ENCODE measurements at places on chromosomes 2 and 18.

DNA sequence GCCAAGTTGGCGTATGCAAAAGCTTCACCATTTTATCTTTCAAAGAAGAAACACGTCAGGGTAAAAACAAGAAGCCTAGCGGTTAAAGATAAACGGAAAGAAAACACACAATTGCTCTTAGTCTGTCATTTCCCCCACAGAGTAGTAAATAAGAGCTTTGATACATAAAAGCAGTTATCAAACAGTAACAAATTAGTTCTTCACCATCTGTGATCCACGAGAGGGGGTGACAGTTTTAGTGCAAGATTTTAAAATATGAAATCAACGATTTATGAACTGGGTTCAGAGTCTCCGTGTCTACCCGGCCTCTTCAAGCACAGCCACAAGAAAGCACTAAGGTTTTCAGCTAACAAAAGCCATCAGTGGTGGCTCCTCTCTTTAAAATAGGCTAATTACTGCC is 703.9 kb upstream of the ID2 start:
- DNase-seq = no peak

DNA sequence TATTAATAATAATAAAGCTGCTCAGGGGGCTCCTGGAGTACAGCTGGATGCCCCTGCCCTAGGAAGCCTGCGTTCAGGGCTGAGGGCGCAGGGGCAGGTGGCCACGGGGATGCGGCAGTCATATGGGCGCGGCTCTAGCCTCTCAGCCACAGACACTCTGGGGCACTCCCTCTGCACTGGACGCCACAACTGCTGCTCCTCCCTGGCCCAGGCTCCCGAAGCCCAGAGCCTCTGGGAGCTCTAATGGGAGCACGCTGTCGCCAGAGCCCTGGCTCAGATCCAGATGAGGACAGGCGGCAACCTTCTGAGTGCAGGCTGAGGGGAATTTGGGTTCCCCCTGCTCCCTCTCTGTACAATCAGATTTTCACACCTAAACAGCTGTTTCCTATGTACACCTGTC is 93.6 kb downstream of the MTCL1 start:
- DNase-seq = no peak

- DNase-seq = no peak
Measured at GRCh38 chr18:12455496-12455895, 47.8 kb downstream of the PRELID3A start.

- DNase-seq = no peak
Measured at GRCh38 chr2:25623361-25623760, 50.0 kb downstream of the DTNB start.

GRCh38 chr18:50721451-50722120 is 98.2 kb downstream of the MRO start:
- DNase-seq = no peak

DNA sequence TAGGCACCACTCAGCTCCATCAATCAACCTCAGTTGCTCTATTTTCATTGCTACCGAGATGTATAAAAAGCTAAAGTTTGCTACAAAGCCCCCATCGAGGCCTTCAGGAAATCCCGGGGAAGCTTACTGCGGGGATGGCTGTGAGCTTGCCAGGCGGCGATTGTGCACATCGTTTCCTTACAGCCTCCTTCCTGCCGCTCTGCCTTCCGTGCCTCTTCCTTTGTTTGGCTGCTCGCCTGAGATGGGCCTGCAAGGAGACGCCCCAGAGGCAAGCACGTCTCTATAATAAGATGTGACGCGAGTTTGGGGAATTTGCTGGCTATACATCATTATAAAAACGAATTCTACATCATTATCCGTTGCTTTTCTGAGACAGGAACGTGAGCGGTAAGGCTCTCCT is 41.6 kb downstream of the DHRS9 start:
- no peak for DNase-seq
